ENCODE measurements at places on chromosomes 16 and 17.

- H3K27ac ChIP-seq = no peak overlapping the region
- H3K36me3 ChIP-seq = no peaks in the 10 kb centered on the region
- no peak overlapping the region for H3K4me3 ChIP-seq
- DNase-seq = no peak
These were observed 32.8 kb downstream of the CCL4 start for GRCh38 chr17:36136439-36136838.

DNA sequence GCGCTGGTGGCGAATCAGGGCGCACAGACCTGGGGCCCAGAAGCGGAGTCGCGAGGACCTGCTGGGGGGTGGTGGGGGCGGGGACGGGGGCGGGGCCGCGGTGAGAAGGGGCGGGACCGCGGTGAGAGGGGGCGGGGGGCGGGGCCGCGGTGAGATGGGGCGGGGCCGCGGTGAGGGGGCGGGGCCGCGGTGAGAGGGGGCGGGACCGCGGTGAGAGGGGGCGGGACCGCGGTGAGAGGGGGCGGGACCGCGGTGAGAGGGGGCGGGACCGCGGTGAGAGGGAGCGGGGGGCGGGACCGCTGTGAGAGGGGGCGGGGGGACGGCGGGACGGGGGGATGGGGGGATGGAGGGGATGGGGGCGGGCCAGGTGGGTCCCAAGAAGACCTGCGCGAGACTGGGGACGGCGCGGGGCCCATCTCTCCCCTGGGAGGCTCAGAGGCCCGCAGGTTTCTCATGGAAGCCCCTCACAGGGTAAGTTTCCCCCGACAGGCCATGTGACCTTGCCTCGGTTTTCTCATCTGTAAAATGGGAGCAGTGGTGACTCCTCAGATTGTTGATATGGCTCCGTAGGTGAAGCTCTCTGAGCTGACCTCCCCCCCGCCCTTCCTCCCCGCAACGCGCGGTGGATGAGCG lies 28.6 kb upstream of the DBNDD1 start:
- no peaks in the 10 kb centered on the region for H3K36me3 ChIP-seq
- no peak for DNase-seq
- peaks cover 15% of the 10 kb centered on the region for H3K4me1 ChIP-seq
- no peak overlapping the region for H3K27ac ChIP-seq

DNA sequence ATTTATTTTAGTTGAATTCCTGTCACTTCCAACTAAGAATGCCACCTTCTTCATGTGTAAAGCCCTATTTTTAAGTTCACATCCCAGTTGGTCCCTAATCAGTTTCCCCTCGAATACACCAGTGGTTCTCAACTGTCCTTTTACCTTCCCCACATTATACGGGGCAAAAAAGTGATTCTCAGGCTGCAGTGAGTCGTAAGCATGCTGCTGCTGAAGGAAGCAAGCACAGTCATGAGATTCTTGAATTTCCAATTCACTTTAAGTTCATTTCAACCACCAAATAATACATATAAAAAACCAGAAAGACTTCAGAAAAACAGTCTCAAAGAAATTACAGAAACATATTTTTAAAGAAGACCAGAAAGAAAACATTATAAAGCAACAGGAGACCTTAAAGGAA lies 47.9 kb downstream of the UBE2G1 start:
- no peak for DNase-seq
- no peaks in the 10 kb centered on the region for H3K27me3 ChIP-seq
- peak overlapping the region; percentile 86 for H3K27ac ChIP-seq
- no peak overlapping the region for H3K4me3 ChIP-seq
- H3K4me1 ChIP-seq = peaks cover 40% of the 10 kb centered on the region

DNA sequence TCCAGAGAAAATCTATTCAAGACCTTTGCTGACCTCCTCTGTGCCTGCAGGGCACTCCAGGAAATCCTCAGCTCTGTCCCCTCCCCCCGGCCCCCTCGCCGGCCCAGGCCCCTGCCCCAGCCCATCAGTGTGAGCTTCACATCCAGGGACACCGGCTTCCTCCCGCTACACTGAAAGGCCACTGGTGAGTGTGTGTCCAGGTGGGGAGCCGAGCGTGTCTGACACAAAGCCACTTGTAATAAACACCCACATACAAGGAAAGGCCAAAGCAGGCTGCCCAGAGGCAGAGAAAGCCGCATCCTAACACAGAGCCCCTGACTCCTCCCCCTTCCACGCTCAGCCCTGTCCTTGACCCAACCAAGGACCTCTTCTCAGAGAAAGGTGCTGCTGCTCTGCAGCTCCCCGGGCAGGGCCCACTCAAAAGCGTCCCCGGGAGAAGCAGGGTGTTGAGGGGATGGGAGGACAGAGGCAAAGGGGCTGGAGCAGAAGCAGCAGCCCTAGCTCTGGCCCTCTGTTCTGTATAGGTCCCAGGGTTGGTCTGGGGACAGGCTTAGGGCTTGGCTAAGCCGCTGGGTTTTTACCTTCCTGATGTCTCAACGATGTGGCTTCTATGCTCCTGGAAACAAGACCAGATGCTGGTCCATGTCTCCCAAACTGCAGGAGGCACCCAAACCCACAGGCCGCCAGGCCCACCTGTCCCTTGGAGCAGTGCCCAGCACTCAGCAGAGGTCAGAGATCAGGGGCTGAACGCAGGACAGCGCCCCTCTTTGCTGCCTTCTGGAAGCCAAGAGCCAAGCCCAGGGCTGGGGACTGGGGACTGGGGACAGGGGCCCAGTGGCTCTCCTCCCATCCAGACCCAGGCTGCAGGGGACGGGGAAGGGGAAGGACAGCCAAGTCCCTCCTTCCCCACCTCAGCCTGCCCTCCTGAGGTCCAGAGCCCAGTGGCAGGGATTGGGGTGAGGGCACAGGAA lies 15.3 kb downstream of the MNT start:
- peaks cover 10% of the 10 kb centered on the region for H3K36me3 ChIP-seq
- H3K4me1 ChIP-seq = peaks cover 18% of the 10 kb centered on the region
- no peak overlapping the region for H3K27ac ChIP-seq
- no peak overlapping the region for H3K4me3 ChIP-seq

- H3K27ac ChIP-seq = no peak overlapping the region
- peaks cover 30% of the 10 kb centered on the region for H3K4me1 ChIP-seq
- H3K4me3 ChIP-seq = no peak overlapping the region
- no peak for DNase-seq
- H3K27me3 ChIP-seq = peaks cover 12% of the 10 kb centered on the region
These were observed 538.9 kb downstream of the WWOX start for GRCh38 chr16:78638371-78638770.

DNA sequence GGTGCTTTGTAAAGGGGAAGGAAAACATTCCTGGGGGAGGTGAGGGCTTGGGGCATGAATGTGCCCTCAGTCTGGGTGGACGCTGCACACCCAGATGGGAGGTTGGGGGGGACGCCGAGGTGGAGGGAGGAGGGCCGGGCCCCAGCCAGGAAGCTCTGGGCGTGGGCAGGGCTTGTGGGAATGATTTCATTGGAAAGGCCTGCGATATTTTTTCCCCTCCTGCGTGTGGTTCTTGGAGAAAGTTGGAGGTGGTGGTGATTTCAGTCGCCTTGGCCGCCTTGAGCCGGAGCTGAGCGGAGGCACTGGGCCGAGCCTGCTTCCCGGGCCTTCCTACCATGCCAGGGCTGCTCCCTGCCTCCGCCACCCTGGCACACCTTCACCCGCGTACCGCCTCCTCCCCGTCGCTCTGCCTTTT lies 26.4 kb upstream of the CLEC18A start:
- H3K36me3 ChIP-seq = peaks cover 7% of the 10 kb centered on the region
- H3K4me3 ChIP-seq = no peak overlapping the region
- DNase-seq = no peak
- H3K27me3 ChIP-seq = no peaks in the 10 kb centered on the region
- H3K4me1 ChIP-seq = peaks cover 26% of the 10 kb centered on the region

DNA sequence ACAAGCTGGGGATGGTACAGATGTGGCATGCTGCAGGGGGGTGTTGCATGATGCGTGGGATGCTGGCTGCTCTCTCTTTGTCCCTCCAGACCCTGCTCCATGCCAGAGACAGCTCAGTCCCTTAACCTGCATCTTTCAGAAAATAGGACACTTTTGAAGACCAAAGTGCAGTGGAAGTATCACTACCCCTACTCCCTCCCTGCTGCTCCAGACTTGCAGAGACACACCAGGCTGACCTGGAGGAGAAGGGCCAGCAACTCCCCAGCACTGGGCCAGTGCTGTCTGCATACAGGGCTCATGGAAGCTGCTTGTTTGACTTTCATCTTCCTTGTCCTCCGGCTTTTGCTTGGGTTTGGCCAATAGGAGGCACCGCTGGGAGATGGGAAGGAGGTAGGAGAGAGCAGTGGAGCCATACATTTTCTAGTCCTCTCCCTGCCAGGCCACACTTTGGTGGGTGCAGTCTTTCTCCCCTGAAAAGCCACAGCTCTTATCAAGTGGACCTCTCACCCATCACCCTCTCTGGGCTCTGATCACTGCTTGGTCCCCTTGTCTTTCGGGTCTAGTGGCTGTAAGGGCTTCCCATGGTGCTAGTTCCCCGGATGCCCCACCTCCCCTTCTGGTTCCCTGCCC lies 46.1 kb upstream of the NKD1 start:
- DNase-seq = no peak
- H3K36me3 ChIP-seq = no peaks in the 10 kb centered on the region
- H3K4me3 ChIP-seq = no peak overlapping the region
- no peak overlapping the region for H3K27ac ChIP-seq
- H3K4me1 ChIP-seq = peaks cover 11% of the 10 kb centered on the region

DNA sequence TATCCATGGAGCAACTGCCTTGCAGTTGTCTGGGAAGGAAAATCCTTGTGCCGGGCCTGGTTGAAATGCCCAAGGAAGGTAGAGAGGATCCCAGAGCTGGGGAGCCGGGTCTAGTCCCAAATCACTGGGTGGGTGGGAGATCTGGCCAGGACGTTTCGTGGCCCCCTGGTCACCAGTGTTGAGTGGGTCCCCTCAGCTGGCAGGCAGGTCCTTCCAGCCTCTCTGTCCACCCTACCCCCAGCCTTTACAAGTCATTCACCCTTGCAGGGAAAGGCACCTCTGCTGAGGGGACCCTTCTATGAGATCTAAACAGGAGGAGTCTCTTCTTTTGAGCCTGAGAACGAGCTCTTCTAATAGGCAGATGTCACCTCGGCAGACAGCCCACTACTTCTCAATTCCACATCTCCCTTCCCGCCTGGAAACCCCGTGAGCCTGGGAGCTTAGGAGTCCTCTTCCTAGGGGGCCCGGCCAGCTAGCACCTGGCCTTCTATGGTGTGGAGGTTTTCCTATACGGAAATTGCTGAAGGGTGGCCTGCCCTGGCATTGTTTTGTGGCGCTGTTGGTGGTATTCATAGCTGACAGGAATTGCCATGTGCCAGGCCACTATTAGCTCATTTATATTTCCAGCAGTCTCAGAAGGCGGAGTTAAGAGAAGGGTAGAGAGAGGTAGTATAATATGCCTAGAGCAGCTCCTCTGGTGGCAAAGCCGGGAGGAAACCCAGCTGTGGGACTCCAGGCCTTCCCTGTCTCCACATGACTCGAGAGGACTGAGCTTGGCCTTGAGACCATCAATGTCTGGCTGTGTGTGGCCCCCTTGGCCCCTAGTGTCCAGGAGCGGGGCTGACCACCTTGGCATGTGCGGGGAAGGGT lies 13.3 kb downstream of the MPRIP start:
- no peak overlapping the region for H3K4me3 ChIP-seq
- H3K36me3 ChIP-seq = peaks cover 1% of the 10 kb centered on the region
- no peaks in the 10 kb centered on the region for H3K27me3 ChIP-seq
- H3K4me1 ChIP-seq = peaks cover 22% of the 10 kb centered on the region

DNA sequence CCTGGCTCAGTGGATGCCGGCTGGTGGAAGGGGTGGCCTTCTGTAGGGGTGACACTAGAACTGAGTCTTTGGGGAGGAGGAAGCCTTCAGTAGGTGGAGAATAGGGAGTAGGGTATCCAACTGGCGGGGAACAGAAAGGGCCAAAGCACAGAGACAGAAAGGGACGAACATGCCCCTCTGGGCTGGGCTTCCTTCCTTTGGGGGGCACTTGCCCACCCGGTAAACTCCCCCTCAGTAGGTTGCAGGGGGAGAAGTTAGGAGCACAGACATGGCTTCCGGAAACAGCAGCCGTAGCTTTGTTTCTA lies 774 bp downstream of the ENGASE start:
- H3K27me3 ChIP-seq = peaks cover 1% of the 10 kb centered on the region
- H3K4me3 ChIP-seq = peak overlapping the region; percentile 85
- H3K36me3 ChIP-seq = peaks cover 13% of the 10 kb centered on the region

GRCh38 chr17:44213403-44214229 lies 5.9 kb downstream of the UBTF start:
- no peaks in the 10 kb centered on the region for H3K27me3 ChIP-seq
- DNase-seq = no peak
- H3K36me3 ChIP-seq = peaks cover 20% of the 10 kb centered on the region
- no peak overlapping the region for H3K4me3 ChIP-seq
- peaks cover 10% of the 10 kb centered on the region for H3K4me1 ChIP-seq

- peaks cover 83% of the 10 kb centered on the region for H3K27me3 ChIP-seq
- DNase-seq = no peak
- no peaks in the 10 kb centered on the region for H3K36me3 ChIP-seq
- no peaks in the 10 kb centered on the region for H3K4me1 ChIP-seq
These were observed 5.6 kb upstream of the MPHOSPH6 start for GRCh38 chr16:82175627-82176026.

GRCh38 chr16:30551781-30552180 lies 6.4 kb downstream of the ZNF764 start:
- H3K4me1 ChIP-seq = peaks cover 5% of the 10 kb centered on the region
- DNase-seq = no peak
- H3K36me3 ChIP-seq = peaks cover 23% of the 10 kb centered on the region
- no peak overlapping the region for H3K4me3 ChIP-seq
- H3K27me3 ChIP-seq = no peaks in the 10 kb centered on the region

- DNase-seq = no peak
- no peak overlapping the region for H3K27ac ChIP-seq
- peaks cover 11% of the 10 kb centered on the region for H3K4me1 ChIP-seq
- H3K36me3 ChIP-seq = no peaks in the 10 kb centered on the region
- H3K27me3 ChIP-seq = no peaks in the 10 kb centered on the region
- no peak overlapping the region for H3K4me3 ChIP-seq
These were observed 182.5 kb downstream of the ZNF18 start for GRCh38 chr17:11814655-11815262.

DNA sequence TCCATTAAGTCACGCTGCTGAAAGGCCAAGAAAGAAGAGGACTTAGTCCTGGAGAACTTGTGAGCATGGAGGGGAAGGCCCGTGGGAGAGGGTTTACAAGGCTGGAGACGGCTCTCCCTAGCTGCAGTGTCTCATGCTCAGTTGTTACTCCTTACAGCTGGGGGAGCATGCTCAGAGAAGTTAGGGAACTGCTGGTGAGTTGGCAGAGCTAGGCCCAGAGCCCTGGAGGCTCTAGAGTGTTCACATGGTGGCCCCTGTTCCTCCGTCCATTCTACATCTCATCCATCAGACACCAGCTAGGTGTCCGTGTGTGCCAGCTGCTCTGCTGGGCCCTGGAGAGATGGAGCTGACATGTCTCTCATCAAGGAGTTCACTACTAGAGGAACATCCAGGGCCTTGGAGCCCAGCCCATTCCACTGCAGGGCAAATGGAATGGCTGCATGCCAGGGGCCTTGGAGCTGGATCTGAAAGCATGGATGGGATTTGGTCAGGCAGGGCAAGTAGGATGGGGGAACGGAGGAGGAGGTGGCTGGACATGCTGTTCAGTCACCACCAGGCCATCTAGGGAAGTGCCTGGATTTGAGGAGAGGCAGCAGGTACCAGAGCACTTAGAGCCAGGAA lies 6.3 kb downstream of the XYLT2 start:
- DNase-seq = no peak
- no peak overlapping the region for H3K4me3 ChIP-seq
- H3K4me1 ChIP-seq = peaks cover 15% of the 10 kb centered on the region
- peaks cover 10% of the 10 kb centered on the region for H3K36me3 ChIP-seq

- no peak overlapping the region for H3K4me3 ChIP-seq
- peaks cover 7% of the 10 kb centered on the region for H3K27me3 ChIP-seq
- H3K36me3 ChIP-seq = no peaks in the 10 kb centered on the region
- no peaks in the 10 kb centered on the region for H3K4me1 ChIP-seq
- no peak overlapping the region for H3K27ac ChIP-seq
- DNase-seq = no peak
These were observed 21.4 kb downstream of the PITPNM3 start for GRCh38 chr17:6534846-6535514.

Measured in mesothelial cell of epicardium (in vitro differentiated cells).